ENCODE measurements at places on chromosomes 5 and 9.

DNA sequence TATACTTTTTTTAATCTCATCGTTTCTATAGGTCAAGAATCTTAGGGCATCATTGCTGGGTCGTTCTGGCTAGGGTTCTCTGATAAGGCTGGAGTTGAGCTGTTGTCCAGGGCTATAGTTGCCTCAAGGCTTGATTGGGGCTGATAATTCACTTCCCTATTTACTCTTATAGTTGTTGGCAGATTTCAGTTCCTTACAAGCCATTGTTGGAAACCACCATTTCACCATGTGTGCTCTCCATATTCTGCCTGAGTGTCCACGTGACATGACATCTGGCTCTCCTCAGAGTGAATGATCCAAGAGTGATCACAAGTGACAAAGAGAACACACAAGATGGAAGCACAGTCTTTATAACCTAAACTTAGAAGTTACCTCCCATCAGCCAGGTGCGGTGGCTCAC, 852.2 kb downstream of the EFNA5 start:
- DNase-seq: no peak

GRCh38 chr9:14081745-14082144, 232.2 kb downstream of the NFIB start:
- no peak for DNase-seq

DNA sequence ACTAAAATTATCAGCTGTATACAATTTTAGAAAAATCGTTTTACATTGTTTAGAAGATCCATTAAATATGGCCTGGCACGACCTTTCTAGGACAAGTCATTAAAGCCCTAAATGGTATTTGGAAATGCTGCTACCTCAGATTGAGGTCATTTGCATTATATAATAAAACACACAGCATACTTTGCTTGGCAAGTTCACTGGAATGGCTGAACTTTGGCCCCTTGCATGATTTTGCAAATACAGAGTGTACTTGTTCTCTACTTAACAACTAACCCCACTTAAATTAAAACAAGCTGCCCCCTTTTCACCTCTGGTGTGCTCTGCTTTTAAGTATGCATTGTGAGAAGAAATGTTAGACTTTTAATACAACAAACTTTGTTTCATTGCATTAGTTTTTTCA, 860.1 kb downstream of the PTPRD start:
- no peak for DNase-seq

GRCh38 chr5:150164211-150164980, 2.2 kb upstream of the CDX1 start:
- DNase-seq: no peak

- no peak for DNase-seq
Observed at GRCh38 chr5:132665574-132666080, 7.7 kb downstream of the IL13 start.

DNA sequence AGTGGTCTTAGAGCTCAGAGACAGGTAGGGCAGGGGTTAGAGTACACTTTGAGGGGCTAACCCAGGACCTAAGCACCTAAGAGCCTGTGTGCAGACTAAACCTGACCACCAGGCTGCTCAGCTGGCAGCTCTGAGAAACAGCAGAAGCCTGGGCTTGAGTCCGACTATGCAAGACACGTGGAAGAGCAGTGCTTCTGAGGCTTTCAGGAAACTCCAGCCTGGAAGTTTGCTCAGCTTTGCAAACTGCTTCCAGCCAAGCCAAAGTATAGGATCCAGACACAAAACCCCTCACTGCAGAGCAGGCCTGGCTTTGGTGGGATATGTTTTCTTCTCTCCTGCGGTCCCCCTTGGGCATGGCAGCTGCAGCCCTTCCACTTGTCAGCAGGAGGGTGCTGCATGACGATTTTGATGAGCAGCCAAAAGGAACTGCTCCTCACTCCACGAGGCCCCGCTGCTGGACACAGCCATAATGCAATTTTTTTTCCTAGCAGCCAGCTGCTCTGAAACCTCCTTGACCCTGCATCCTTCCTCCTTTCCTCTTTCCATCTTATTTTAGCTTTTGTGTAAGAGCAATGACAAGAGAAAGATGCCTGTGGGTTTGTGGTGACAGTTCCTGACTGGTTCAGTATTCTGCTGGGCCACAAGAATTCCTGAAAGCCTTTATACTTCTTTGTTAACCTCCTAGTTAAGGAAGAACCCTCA, 123.1 kb downstream of the LIFR start:
- DNase-seq: no peak

DNA sequence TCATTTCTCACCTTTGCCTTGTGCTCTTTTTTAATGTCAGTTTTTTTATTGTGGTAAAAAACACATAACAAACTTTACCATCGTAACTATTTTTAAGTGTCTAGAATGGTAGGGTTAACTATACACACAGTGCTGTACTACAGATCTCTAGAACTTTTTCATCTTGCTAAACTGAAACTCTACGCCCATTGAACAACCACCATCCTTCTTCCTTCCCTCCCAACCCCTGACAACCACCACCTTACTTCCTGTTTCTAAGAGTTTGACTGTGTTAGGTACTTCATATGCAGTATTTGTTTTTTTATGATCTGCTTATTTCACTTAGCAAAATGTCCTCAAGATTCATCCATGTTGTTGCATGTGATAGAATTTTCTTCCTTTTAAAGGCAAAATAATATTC, 54.9 kb downstream of the PSAT1 start:
- DNase-seq: no peak

DNA sequence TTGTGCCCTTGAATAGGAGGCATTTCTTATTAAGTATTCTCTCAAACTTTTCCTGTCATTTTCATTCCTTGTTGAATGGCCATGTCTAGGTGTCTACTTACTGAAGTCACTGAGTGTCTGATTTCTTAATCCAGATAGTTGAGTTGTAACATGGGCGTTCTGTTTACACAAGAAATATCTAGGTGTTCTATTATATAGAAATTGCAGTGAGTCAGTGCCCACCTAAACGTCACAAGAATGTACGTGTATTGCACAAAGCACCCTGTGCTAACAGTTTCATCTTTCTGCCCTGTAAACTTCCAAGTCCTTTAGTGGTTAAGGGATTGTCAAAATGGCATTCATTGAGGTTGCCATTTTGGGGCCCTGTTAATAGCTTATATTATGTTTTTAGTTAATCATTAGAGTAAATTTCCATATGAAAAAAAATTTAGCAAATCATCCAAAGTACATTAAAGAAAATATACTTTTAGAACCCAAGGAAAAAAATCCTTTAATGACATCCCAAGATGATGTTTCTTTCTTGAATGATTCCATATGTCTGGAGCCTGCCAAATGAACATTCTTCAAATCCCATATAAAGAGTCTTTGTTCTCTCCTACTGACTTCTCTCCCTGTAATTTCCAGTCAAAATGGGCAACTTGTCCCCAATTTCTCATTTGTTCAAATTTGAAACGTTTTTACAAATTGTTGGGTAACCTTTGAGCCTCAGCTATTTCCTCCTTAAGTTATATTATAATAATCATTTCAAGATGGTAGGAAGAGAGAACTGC, 114.2 kb downstream of the GOLPH3 start:
- no peak for DNase-seq

DNA sequence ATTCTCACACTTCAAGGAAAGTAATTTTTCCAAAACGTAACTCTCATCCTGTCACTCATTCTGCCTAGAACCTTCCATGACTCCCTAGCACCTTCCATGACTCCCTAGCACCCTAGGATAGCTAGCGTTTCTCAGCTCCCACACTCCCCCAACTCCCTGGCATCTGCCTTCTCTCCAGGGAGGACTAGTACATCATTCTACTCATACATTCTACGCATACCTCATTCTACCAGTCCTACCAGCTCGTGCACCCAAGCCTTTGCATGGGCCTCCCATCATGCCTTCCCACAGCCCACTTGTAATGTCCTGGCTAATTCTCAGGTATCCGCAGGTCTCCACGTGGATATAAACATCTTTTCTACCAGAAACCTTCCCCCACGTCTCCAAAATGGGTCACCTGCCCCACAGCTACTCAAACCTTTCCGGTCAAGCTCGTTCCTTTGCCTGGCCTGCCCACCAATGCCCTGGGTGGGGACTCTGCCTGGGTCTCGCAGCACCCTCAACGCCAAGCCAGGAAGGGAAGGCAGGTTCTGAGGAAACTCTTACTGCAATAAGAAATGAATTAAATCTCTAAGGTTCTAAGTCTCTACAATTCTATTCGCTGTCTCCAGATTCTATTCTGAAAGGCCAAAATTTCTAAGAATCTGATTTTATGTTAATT, 930 bp downstream of the ANKS6 start:
- DNase-seq: no peak

DNA sequence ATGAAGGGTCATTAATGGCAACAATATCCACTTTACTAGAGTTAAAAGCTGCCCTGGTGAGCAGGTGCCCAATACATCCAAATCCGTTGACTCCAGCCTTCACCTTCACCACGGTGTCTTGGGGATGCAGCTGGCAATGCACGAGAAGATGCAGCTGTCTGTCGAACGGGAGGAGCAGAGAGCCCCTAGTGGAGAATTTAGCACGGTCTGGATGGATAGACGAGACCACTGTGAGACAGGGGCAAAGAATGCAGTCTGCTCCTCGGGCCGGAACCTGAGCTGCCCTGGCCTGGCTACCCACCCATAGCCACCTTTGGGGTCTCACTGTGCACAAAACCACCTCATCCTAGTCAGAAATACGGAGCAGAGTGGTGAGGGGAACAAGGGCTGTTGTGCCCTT, 35.1 kb downstream of the ADRA1B start:
- DNase-seq: no peak

- no peak for DNase-seq
Observed at GRCh38 chr9:134258828-134259546, 67.3 kb upstream of the RXRA start.

- DNase-seq: no peak
Observed at GRCh38 chr9:117703537-117703936, 666 bp upstream of the TLR4 start.

GRCh38 chr9:297104-297972, 82.7 kb downstream of the DOCK8 start:
- no peak for DNase-seq

GRCh38 chr5:174177976-174178605, 132.6 kb downstream of the NSG2 start:
- DNase-seq: no peak

DNA sequence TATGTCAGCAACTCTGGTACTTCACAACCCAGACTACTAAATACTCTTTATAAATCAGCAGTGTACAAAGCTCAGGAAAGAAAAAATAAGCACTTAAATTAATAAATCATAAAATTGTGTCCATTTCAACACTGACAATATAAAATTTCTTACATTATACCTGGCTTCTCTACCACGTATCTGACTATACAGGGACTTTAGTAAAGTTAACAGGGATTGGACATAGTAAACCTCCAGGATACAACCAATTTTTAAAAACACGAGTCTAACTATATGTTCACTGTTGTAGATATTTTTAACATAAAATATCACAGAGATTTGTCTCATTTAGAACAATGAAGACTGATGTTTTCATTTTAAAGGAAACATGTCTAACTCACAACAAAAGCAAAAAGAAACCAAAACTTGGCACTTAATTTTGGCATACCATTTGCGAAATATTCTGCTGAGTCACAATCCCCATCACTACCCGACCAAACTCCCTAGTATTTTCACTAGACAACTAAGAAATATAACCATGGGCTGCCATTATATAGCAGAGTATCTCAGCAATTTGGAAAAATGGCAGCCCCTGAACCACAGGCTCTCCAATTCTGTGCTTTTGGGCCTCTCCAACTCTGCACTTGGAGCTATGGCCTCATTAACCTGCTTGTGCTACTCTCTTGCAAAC, 14.4 kb downstream of the FAM169A start:
- DNase-seq: no peak

GRCh38 chr9:136110082-136111061, 8.3 kb downstream of the TMEM250 start:
- no peak for DNase-seq

- no peak for DNase-seq
Observed at GRCh38 chr5:10157085-10157669, 92.5 kb downstream of the ATPSCKMT start.

All from activated T-cell treated with anti-CD3 and anti-CD28 coated beads, Interleukin-2, amount 50 U/mL, for 1 hour (primary cell).